ENCODE measurements at places on chromosomes 16 and 17. TPM values are rescaled to one million over a fixed set of nuclear protein-coding genes. Genes with fewer than 3 reads are reported as not detected.

The CACNG5 gene
- total RNA-seq: not detected

The IRX3 gene
- not detected for total RNA-seq

The FA2H gene
- not detected for total RNA-seq

The DNAAF1 gene
- total RNA-seq: not detected

The CCT6B gene
- 0.48 TPM for total RNA-seq

The SNAI3 gene
- 6.4 TPM for total RNA-seq

The ZKSCAN2 gene
- total RNA-seq: 5.6 TPM

DNA sequence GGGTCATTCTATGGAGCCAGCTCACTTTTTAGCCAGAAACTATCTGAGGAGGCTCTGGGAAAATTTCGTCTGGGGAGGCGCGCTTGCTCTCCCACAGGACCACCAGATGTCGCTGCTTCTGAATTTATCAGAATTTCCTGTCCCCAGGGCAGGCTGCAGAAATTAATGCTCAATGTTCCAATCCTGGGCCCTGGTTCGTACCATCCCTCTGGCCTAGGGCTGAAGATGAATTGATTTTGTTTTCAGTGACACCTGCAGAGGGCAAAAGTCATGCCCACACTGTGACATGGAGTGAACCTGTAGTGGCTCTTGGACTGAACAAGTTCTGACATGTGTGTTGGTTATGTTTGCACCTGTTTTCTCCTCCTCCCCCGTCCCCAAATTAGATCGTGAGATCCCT lies 482.6 kb downstream of the NPIPA7 start:
- no peak for DNase-seq

DNA sequence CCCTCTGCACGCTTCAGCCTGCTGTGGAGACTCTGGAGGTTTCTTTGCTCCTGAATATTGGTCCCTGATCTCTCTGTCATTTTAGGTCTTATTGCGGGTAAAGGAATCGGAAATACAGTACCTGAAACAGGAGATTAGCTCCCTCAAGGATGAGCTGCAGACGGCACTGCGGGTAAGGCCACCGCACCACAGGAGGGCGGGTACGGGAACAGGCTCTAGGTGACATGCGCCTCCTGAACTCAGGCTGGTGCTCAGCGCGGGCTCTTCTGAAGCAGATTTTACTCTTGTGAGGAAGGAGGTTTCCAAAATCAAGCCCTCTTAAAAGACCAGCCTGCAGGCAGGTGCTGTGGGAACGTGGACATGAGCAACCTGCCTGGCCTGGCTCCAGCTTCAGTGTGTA lies 29.8 kb downstream of the PLD6 start:
- no peak for DNase-seq

DNA sequence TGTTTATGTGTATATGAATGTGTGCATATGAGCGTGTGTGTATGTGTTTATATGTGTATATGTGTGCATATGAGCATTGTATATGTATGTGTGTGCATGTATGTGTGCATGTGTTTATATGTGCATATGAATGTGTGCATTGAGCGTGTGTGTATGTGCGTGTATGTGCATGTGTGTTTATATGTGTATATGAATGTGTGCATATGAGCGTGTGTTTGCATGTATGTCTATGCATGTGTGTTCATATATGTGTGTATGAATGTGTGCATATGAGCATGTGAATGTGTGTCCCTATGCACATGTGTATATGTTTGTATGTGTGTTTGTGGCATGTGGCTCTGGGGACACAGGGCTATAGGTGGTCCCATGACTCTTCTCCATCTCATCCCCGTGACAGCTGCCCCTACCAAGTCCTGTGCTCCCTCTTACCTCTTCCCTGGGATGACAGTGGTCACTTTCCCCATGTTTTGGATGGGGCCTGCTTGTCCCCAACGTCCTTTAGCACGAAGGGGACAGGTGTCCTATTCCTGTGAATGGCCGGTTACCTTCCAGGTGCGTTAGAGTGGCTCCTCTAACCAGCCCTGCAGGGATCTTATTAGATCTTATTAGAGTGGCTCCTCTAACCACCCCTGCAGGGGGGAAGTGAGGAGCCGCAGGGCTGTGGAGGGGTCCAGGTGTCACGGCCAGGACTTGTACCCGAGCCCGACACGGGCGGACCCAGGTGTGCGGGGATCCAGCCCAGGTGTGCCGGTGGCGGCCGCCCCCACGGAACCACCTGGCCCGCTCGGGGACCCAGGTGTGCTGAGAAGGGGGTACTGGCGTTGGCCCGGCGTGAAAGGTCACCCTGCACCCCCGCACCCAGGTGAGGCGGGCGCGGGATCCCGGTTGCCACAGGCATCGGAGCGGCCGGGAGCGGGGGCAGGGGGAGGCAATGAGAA lies 105.6 kb downstream of the SEC14L1 start:
- no peak for DNase-seq

GRCh38 chr16:13573903-13574302 lies 346.1 kb upstream of the ERCC4 start:
- DNase-seq: no peak

DNA sequence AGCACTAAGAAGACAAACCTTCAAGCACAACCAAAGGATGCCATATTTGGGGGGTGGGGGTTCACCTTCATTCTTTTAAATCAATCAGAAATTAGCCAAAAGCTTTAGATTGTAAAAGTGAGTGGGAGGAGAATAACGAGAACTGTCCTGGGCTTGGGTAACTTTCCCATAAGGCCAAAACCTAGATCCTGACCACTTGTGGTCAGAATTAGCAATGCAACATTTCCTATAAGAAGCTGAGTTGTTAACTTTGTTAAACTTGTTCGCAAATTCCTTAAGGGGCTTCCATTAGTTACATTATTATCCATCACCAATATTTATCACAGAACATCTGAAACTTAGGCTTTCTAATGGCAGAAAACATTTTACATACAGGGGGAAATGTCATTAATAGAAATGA lies 25.1 kb downstream of the STAT5B start:
- DNase-seq: no peak

DNA sequence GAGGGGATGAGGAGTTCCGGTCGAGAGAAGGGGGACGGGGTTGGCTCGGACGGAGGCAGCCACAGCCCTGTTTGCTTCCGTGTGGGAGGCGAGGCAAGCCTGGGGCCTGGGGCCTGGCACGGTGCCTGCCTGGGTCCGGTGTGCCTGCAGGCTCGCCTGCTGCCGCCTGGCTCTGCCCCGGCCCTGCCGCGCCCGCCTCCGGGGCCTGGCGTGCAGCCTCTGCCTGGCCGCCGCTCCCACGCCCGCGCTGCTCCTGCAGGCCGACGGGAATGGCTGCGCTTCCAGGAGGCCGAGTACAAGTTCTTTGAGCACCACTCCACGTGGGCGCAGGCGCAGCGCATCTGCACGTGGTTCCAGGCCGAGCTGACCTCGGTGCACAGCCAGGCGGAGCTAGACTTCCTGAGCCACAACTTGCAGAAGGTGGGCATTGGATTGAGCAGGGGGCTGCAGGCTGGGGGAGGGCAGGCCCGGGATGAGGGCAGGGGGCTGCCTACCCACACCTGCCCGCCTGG lies 53.1 kb downstream of the MRC2 start:
- DNase-seq: no peak

- no peak for DNase-seq
Measured at GRCh38 chr16:25570131-25570530, 121.6 kb upstream of the HS3ST4 start.

- no peak for DNase-seq
Measured at GRCh38 chr16:73066927-73067670, 19.2 kb upstream of the ZFHX3 start.

DNA sequence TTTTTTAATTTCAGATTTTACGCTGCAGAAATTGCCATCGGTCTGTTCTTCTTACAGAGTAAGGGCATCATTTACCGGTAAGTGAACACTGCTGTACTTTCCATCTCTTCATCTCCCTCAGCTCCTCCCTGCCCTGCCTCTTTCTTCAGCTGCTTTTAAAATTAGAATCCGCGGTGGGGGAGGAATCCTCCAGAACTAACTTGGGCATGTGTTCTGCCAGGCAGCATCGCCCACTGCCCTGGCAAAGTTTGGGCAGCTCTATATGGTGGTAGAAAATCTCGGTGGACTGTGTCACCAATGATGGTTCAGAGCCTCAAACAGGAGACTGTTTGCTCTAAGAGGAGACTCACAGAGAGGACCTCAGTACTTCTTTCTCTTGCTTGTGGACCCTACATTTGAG lies 81.6 kb upstream of the CACNG3 start:
- DNase-seq: no peak

- no peak for DNase-seq
Measured at GRCh38 chr16:84207251-84207650, 16.3 kb downstream of the ADAD2 start.

- no peak for DNase-seq
Measured at GRCh38 chr17:60679287-60679686, 1.6 kb downstream of the BCAS3 start.

DNA sequence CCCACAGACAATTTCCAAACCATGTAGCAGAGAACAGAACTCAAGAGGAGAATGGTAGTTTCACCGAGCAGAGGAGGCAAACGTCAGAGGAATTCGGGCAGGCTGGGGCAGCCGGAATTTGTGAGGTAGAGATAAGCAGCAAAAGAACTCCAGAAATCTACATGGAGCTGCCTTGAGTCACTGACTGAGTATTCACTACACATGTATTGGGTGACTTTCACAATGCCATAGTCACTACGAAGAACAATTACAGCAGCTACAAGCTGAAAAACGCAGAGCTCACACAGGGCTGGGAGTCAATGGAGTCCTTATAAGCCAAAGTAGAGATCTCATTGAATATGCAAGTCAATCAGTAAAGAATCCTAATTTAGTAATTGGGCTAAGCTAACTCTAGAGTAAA lies 13.4 kb downstream of the CMC2 start:
- DNase-seq: no peak

GRCh38 chr17:81967244-81967532 lies 6.2 kb upstream of the NOTUM start:
- DNase-seq: no peak

DNA sequence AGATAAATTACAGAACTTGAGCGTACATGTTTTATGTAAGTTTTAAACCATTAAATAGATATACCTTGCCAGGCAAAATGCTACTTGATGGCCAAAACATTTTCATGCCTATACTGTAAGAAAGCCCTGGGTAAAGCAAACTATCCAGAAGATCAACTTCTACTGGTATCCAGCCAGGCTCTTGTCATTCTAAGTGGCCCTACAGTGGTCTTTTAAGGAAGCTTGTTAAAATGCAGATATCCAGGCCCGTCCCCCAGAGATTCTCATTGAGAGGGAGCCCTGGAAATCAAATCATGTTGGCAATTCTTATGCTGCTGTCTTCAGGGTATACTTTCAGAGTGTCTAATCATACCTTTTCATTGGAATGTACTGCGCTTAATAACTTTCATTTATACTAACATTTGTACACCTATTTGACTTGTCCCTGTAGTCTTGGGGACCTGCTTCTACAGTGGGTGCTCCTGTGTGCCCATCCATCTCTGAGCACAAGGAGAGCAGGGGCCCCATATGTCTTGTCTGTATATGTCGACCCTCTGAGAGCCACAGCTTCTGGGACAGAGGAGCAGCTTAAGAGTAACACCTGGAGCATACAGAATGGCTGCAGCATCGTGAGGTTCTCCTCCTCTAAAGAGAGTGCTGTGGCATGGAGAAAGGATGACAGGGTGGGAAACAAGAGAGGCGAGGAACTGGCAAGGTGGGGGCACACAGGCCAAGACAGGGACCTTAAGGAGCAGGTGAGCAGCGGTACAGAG lies 43.6 kb upstream of the ANKFY1 start:
- DNase-seq: no peak

DNA sequence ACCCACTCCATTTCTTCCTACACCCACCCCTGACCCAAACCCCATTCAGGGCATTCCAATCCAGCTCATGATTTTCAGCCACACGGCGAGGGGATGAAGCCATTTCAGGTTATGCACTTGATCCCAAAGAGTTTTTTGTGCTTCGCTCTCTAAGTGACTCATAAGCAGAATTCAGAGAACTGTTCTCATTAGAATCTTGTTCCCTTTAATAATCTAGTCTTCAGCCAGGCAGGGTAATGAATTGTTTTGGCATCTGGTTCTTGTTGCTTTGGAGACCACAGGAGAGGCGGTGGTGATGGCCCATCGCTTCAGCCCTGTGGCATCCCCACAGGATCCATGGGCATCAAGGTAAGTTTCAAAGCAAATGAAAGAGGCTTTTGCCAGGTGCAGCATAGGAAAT lies 4.8 kb upstream of the KRT31 start:
- no peak for DNase-seq

- no peak for DNase-seq
Measured at GRCh38 chr17:64255764-64256163, 7.3 kb downstream of the TEX2 start.

- DNase-seq: no peak
Measured at GRCh38 chr17:35981908-35982330, 622 bp upstream of the CCL16 start.

DNA sequence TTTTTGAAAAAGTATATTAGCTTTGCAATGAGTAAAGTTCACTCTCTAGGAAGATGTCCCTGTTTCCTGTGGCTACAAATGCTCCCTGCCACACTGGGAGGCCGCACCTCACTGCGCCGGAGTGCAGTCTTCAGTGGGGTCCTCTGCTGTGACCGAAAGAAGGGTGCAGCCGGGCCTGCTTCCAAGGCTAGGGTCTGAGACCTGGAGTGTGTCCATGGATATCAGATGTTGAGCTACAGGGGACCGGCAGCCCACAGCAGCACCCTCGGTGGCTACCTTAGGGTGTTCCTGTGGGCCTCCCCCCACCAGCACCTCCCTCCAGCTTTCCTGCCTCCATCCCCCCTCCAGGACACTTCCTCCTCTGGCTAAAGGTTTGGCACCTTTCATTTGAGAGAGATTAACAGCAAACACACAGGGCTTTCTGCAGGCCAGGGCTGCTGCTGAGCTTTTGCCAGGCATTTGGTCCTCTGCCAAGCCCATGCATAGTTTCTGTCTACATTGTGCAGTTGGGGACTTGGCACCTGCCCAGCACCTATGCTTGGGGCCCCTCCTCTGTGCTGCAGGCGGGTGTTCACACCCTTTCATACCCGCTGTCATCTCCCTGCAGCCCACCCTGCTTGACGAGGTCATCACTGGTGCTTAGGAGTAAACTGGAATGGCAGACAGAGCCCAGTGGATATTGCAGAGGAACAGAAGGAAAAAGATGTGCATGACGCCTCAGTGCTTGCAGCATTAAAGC lies 33.8 kb upstream of the CRISPLD2 start:
- DNase-seq: no peak

DNA sequence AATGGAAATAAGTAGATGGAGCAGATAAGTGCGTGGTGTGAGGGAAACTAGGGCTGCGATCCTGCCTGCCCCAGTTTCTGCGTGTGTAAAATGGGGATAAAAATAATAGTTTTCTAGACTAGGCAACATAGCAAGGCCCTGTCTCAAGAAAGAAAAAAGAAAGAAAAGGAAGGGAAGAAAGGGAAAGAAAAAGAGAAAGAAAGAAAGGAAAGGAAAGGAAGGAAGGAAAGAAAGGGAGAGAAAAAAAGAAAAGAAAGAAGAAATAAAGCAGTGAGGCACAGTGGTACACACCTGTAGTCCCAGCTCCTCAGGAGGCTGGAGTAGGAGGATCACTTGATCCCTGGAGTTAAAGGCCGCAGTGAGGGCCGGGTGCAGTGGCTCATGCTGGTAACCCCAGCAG lies 2.2 kb upstream of the PKMYT1 start:
- no peak for DNase-seq

- DNase-seq: no peak
Measured at GRCh38 chr17:77163511-77164280, 22.9 kb downstream of the SEC14L1 start.

All from activated naive CD4-positive, alpha-beta T cell treated with anti-CD3 and anti-CD28 coated beads, Interleukin-2, amount 50 U/mL, for 72 hours (primary cell).